T-helper 1 cell treated with Interleukin-12 subunit alpha and Interleukin-12 subunit beta and Interleukin-4 antibody, amounts not matched to agents 30 ng/mL and 1 ng/mL, for 36 hours (primary cell): ENCODE measurements at places on chromosomes 3 and 15. TPM values are rescaled to one million over a fixed set of nuclear protein-coding genes. Genes with fewer than 3 reads are reported as not detected.

Gene CAMK1
- total RNA-seq: 22.6 and 26.2 TPM in 2 replicates

Gene CCR4
- total RNA-seq: 42.5 and 43.6 TPM in 2 replicates

Gene C3orf85
- total RNA-seq: not detected in 2 replicates

Gene KNL1
- total RNA-seq: 36.6 and 43.4 TPM in 2 replicates

Gene GHSR
- not detected in 2 replicates for total RNA-seq

Gene VILL
- total RNA-seq: 18.4 and 21.1 TPM in 2 replicates

Gene ADAMTS7
- total RNA-seq: 0.15 and 0.32 TPM in 2 replicates
